Left ventricle myocardium inferior (tissue), 1 donor: ENCODE measurements at places on chromosomes 5 and 9.
A peak's percentile ranks its signal among the peaks of the same experiment; 100 is the strongest.

DNA sequence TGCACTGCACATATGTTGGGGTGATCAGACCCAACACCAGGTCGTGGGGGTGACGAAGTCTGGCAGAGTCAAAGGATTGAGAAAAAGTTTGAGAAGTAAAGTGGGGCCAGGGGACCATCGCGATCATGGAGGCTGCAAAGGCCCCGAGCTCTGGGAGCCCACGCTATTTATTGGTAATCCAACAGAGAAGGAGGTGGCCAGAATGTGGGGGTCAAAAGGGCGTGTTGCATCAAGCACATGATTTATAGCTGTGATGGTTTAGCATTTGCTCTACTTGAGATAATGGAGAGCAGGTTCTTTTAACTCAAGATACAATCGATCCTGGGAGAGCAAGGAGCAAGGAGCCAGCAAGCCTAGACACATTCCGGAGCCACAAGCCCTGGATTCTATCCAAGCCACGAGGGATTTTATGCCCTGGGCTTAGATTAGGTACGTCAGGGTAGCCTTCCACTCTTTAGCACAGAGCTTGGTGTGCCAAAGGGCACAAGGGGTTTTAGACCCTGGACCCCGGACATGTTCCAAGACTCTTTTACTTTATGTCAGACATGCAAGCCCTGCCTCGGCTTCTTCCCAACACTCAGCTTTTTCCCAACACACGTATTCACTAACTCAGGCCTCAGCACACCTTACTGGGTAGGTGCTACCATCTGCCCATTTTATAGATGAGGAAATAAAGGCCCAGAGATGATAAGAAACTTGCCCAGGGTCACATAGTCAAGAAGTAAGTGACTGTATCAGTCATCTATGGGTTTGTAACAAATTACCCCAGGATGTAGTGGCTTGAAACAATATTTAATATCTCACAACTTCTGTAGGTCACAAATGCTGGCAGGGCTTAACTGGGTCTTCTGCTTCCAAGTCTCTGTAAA is 39.5 kb downstream of the NSUN2 start:
- DNase-seq, result no peak

DNA sequence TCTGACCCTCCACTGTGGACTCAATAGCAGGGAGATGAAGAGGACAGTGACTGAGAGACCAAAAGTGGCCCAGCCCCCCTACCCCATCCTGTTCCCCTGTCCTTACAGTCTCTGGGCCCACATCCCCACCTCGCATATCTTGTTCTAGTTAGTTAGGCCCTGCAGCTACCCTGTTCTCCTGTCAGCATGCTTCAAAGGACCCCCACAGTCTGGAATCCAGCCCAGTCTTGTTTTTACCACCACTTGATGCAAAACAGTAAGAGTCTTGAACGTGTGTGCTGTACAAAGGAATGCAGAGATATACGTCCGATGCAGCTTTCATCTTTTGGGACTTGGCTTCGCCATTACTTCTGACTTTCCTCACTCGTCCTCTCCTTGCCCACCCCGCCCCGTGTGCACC is 12.2 kb upstream of the POMT1 start:
- no peak for DNase-seq

DNA sequence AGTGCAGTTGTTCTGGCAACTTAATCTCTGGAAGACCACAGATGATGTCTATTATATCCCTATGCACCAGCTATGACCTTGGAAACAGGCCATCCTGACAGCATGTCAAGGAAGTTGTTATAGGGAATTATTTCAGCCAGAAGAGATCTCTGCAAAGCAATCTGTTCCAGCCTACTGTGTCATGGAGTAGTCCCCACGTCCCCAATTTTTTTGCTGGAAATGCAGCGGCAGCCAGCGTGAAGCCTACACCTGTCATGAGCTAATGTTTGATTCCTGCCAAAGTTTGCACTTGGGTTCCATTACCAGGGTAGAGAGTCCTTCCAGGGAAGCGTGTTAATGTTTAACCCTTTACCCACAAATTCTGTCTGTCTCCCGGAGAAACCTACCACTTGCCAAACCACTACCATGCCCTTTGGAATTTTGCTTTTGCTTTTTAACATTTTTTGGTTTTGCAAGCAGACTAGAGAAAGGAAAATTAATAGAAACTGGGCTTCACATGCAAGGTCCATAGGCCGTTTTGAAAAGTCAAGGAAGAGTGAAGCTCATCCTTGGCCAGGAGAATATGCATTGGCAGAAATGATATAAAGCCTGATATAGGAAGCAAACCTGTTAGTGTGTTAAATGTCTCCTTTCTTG is 174.9 kb upstream of the SPRY4 start:
- no peak for DNase-seq

- no peak for DNase-seq
Observed at GRCh38 chr5:126513302-126513701, 81.7 kb downstream of the ALDH7A1 start.

DNA sequence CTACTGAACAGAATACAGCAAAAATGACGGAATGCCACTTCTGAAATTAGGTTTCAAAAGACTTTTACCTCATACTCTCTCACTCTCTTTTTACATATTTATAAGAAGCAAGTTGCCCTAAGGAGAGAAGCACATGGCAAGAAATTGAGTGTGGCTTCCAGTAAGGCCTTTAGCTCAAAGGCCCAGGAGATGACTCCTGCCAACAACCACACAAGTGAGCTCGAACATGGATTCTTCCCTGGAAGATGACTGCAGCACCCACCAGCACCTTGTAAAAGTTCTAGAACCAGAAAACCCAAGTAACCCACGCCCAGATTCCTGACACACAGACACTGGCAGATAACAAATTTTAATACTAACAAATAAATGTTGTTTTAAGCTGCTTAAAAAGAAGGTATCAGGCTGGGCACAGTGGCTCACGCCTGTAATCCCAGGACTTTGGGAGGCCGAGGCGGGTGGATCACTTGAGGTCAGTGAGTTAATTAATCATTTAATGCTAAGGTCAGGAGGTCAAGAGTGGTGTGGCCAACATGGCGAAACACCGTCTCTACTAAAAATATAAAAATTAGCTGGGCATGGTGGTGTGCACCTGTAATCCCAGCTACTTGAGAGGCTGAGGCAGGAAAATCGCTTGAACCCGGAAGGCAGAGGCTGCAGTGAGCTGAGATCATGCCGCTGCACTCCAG is 17.0 kb downstream of the PTBP3 start:
- DNase-seq, result no peak

GRCh38 chr9:114038724-114039313 is 39.3 kb downstream of the AMBP start:
- DNase-seq, result no peak

DNA sequence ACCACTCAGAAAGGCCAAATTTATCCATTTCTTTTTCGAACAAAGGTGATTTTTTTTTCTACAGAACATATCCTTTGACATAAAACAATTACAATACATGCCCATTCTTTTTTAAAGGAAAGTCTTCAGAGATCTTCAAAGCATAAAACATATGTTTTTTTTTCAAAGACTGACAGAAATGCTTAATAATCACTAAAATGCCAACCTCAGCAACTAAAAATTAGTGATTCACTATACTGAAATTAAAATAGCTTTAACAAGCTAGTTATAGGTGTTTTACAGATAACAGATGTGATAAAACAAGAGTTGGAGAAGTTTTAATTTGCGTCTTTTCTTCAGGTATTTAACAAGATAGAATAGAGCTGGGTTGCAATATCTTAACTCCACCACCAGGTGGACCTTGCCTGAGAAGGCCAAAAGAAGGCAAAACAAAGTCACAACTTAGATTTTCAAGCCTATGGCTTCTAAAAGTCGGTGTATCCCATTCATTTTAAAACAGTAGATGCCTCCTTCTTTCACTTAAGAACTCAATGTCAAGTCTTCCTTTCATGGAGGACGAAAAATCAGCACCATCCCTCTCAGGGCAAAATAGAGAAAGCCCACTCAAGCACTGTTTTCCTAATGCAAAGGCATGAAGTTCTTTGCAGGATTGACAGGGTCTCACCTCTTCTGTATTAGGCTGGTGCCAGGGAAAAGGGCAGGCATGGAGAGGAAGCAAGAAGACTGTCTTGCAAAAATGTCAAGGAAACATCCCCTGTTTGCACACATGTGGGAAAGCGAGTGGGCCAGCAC is 31.1 kb upstream of the CPLX2 start:
- DNase-seq, result no peak

DNA sequence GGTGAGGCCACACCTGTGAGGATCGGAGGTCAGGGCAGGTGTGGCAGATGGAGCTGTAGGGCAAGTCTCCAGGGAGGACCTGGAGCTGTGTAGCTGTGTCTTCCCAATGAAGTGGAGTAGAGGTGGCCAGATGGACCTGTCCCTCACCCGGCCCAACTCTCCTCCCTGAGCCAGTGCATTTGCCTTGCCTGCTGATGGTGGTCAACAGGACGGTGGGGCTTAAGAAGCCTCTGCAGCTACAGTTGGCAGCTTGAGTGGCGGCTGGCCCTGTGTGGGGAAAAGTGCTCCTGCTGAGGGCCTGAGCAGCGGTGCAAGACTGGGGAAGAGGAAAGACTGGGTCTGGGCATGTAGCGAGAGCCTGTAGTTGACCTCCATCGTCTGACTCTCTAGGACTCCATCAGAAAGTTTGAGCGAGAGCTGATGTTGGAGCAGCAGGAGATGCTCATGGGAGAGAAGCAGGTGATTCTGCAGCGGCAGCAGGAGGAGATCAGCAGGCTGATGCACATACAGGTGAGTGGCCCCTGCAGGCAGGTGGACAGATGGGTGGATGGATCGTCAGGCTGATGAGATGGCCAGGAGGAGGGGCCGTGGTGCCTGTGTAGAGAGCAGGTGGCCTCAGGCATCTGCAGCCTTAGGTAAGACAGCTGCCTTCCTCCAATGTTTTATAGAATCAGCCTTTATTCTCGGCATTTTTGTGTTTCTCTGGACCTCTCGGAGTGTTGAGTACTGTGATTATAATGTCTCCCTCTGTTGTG is 24.9 kb downstream of the PITX1 start:
- no peak for DNase-seq

- DNase-seq, result peak; percentile 11
Observed at GRCh38 chr5:134138416-134139376, 24.2 kb downstream of the TCF7 start.

DNA sequence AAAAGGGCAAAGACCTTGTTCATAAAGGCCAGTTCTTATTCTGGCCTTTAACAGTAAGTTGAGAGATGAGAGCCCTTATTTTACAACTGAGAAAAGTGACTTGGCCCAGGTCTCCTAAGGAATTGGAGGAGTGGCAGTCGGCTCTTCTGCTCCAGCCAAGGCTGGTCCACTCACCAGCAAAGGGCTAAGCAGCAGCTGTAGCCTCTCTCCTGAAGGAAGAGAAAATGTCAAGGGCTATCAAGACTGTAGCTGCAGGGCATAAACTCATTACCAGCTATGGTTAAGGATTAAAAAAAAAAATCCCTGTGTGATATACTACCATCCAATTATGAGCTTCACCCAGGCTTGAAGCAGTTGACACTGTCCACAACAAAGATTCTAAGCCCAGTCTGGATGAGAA is 138.6 kb upstream of the RAD23B start:
- DNase-seq, result no peak

DNA sequence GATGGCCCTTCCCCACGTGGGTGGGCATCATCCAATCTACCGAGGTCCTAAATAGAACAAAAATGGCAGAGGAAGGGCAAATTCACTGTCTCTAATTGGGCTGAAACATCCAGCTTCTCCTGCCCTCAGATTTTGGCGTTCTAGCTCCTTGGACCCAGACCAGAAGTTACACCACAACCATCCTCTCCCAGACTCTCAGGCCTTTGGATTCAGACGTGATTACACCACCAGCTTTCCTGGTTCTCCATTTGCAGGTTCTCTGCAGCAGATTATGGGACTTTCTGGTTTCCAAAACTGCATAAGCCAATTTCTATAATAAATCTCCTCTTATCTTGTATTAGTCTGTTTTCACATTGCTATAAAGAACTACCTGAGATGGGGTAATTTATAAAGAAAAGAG is 73.6 kb upstream of the STARD4 start:
- DNase-seq, result no peak

GRCh38 chr5:32383586-32383985 is 61.0 kb downstream of the ZFR start:
- no peak for DNase-seq

DNA sequence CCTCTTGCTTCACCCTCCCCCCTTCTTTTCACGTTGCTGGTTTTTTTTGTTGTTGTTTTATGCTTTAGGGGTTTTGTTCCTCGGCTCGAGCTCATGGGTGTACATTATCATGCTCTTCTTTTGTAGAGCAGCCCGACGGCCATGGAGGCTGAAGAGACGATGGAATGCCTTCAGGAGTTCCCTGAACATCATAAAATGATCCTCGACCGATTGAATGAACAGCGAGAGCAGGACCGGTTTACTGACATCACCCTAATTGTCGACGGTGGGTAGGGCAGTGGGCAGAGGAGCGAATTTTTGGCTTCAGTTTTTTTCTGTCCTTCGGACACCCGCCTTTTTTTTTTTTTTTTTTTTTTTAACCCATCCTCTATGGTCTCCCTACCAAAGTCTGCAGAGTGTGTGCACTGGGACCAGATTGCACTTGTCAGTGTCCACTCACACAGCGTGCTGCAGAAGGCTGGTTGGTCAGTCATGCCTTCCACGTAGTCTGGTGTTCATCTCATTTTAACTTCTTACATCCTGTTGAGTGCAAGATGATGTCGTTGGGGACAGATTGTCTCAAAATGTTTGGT is 1.3 kb downstream of the ZNF131 start:
- no peak for DNase-seq

GRCh38 chr5:113293975-113294310 is 140.8 kb downstream of the TSSK1B start:
- DNase-seq, result no peak

GRCh38 chr5:61525512-61526206 is 193.6 kb downstream of the ZSWIM6 start:
- DNase-seq, result no peak

DNA sequence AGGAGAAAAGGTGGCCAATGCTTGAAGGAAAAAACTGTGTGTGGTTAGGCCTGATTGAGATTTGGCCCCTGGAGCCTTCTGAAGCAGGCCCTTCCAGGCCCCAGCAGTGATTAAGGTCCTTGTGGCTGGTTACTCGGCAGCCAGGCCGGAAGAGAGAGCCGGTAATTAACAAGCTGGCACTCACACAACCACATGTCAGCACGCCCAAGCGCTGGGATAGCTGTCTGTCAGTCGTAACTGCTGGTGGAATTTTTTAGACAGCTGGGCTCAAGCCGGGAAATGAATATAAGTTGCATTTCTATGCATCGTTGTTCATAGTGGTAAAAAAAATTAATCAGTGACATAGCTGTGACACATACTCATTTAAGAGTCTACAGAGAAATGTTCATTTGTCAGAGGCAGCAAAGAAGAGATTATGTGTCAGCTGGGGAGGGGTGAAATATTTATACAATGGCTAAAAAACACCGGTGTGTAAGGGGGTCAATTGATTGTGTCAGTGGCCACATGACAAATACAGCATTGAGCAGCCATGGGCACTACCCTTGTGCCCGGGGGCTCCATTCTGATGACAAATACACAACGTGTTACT is 13.7 kb upstream of the ARAP3 start:
- DNase-seq, result peak; percentile 61

GRCh38 chr9:20269620-20270019 is 352.7 kb downstream of the MLLT3 start:
- no peak for DNase-seq

- DNase-seq, result peak; percentile 89
Observed at GRCh38 chr9:121326130-121326838, 43.8 kb downstream of the STOM start.

- DNase-seq, result no peak
Observed at GRCh38 chr5:110916381-110917049, 155.0 kb upstream of the TSLP start.

GRCh38 chr9:84670138-84671041 is 861 bp downstream of the NTRK2 start:
- DNase-seq, result peak; percentile 30

GRCh38 chr5:180858586-180858985 is 2.5 kb downstream of the ZFP62 start:
- no peak for DNase-seq
